AG08396 (cell line): ENCODE measurements at places on chromosomes 3 and 15.

- DNase-seq = no peak
Measured at GRCh38 chr3:29454161-29454611, 173.3 kb downstream of the RBMS3 start.

DNA sequence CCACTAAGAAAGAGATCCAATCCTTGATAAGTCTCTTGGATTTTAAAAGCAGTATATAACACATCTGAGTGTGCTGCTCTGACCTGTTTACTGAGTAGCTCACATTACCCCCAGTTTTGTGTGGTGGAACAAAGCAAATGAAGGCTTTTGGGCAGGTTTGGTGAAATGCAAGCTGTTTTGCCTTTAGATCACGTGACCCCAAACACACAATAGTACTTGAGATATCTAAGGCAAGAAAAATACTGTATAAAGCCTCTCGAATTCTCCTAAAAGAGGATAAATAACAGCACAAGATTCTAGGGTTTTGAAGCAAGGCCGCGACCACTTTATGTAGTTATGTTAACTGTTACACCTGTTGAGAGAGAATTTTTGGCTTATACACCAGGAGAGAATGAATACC, 49.3 kb upstream of the TRIM42 start:
- no peak for DNase-seq

- DNase-seq = no peak
Measured at GRCh38 chr15:45378913-45379262, 544 bp upstream of the GATM start.

DNA sequence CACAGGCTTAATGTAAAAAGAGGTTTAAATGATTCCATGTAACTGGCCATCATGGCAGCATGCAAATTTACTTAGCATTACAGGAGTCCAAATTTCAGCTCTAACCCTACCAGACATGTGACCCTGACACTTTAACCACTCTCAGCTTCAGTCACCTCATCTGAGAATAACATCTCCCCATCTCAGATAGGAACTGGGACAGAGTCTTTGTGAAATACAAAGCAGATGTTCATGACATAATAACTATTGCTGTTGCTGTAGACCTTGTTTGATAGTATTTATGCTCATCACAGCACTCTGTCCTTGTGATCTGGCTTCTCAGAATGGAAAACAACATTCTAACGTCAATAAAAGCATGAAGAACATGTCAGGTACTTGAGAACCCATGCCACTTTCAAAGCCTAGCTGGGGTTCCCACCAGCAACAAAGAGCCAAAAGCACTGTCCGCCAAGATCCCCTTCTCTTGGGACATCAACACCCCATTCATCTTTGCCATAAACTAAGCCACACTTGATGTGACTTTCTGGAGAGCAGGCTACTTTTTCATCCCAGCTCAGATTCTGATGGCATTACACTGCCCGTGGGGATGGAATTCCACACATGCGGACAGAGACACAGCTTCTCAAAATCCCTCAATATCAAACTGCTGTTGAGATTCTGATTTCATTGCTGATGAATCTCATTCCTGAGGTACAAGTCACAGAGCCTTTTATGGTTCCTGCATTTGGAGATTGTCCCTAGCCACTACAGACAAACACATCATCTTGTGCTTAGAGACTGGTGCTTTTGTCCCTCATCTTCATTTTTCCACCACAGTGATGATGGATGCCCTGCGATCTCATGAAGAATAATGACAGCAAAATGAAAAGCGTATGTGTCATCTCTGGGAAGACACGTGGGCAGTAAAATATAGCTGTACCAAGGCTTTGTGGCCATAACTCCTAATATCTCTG, 202.7 kb downstream of the TNIK start:
- DNase-seq = peak; percentile 51

DNA sequence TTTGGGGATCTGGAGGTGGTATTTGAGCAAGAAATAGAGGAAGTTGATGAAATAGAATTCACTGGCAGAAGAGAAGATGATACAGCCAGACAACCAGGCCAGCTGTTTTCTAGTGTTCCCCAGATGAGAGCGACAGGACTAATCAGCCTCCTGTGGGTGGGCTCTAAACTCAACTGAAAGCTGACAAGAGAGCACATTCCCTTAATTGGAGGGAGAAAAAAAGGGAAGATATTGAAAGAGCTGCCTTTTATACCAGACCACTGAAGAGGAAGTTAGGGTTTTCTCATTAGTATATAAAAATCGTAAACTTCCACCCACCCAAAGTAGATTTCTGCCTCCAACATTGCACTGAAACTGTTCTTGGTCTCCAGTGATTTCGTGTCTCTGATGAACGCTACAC, 6.5 kb upstream of the TM4SF19 start:
- DNase-seq = no peak

DNA sequence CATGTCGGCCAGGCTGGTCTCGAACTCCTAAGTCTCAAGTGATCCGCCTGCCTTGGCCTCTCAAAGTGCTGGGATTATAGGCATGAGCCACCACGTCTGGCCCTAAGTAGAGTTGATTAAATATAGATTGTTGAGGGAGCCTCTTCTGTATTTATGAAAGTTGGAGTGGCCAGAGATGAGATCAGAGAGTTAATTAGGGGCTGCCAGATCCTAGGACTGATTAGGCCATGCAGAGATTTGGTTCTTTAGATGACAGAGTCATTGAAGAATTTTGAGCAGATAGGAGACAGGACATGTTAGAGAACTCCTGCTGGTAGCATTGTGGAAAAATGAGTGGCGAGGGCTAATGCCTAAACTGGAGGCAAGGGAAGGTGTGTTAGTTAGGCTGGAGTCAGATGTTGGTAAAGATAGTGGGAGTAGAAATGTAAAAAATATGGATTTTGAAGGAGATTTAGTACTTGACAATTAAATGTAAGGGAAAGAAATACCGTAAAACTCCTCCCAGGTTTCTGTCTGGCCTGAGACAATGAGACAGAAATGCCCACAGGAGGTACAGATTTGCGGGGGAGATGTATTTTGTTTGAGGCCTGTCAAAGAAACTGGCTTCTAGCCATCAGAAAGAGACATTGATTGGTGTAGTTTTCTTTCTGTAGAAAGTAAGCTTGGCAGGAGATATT, 23.4 kb downstream of the SACM1L start:
- no peak for DNase-seq

- DNase-seq = no peak
Measured at GRCh38 chr15:88636654-88637053, 2.2 kb upstream of the ISG20 start.

DNA sequence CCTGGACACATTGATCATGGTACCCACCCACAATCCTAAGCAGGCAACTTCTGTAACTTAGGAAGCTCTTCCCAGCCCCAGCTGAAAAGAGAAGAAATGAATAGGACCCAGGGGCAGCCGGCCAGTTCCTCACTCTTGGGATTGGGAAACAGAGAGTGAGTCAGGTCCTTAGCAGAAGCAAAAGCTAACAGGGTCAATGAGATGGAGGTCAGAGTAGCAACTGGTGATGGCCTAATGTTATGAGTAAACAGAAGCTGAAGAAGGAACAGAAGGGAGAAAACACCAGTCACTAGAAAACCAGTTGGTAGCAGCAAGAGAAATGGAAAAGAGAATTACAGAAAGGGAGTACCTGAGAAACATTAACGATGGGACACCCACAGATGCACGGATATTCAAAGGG, 20.0 kb downstream of the RIOX2 start:
- peak; percentile 56 for DNase-seq

DNA sequence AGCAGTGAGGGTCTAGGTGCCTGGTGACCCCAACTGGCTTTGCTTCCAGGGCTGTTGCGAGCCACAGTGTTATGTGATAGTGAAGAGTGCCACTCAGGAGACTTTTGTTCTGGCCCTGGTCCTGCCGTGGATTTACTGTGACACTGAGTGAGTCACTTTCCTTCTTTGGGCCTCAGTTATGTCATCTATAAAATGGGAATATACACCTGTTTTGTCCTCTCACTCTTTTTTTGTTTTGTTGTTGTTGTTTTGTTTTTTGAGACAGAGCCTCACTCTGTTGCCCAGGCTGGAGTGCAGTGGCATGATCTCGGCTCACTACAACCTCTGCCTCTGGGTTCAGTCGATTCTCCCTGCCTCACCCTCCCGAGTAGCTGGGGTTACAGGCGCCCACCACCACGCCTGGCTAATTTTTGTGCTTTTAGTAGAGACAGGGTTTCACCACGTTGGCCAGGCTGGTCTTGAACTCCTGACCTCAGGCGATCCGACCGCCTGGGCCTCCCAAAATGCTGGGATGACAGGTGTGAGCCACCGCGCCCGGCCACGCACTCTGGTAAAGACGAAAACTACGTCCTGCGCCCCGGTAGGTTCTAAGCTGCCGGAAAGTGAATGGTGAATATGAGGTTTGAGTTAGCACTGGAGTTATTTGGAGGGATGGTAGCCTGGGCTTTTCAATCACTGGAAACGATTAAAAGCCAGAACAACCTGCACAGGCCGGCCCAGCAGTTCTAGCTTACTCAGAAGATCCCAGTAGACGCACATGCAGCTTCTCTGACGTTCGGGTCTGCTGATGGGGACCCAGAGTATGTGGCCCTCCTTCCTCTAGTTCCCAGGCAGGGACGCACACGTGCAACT, 46.6 kb downstream of the BDH1 start:
- DNase-seq = no peak

GRCh38 chr3:189146848-189147247, 24.9 kb upstream of the TPRG1 start:
- no peak for DNase-seq

GRCh38 chr15:48559285-48559684, 86.2 kb downstream of the FBN1 start:
- DNase-seq = peak; percentile 51

DNA sequence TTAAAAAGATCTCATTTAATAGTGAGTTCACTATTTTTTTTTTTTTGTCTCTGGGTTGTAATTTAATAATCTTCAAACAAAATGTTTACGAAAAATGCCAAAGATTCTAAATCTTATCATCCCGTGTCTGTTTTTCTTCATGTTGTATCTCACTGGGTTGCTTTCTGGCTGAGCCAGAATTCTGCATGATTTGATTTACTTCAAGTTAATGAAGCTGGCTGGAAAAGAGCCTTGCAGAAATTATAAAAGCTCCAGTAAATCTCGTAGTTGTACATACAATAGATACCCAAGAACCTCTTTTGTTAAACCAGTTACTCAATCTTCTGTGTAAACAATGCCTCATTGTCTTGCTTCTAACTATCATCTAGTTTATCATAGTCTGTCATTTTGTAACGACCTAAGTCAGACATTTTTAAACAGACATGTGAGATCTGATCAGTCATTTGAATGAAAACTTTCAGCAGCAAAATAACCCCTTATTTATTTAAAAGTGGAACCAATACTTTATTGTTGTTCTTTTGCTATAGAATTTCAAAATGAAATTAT, 249.0 kb downstream of the MCTP2 start:
- no peak for DNase-seq

DNA sequence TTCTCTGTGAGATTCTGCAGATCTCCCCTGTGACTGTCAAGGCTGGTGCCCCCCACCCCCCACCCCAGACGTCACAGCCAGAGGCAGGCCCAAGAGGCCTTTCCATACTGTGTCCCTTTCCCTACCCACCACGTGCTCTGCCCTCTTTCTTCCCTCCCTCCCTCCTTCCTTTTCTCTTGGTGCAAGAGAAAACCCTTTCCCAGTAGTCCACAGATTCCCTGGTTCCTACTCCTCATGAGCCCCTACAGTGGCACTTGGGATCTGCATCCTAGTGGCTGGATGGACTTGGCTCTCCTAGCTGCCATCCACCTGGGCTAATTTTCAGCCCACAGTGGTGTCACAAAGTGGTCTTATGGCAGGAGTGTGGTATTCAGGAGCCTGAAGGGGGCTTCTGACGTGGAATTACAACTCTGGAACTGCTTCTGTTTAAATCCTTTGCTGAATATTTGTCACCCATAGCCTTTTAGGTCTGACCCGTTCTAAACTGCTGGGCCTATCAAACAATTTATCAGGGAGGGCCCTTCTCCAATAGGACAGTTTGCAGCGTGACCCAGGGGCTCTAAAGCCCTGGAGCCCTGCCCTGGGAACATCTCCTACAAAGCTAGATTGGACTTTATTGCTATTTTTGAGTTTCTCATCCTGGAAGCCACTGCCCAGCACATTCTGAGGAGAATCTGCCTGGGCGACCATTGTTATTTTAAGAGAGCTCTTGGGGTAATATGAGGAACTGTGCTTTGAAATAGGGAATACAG, 35.3 kb downstream of the KLF13 start:
- DNase-seq = no peak

DNA sequence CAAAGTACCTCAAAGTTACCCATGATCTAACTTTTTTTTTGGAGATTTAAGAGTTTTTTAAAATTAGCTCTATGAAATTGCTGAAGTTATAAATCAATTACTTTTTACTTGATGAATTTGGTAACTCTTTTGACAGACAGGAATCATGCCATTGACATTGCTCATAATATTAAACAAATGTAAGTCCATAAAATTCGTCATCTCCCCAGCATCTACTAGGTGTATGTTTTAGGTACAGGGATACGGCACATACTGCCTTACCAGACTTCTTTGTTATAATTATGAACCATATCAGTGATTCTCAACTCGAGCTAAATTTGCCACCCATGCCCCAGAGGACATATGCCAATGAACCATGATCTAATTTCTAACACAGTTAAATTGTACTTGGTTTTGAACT, 247.5 kb upstream of the TGFBR2 start:
- no peak for DNase-seq

DNA sequence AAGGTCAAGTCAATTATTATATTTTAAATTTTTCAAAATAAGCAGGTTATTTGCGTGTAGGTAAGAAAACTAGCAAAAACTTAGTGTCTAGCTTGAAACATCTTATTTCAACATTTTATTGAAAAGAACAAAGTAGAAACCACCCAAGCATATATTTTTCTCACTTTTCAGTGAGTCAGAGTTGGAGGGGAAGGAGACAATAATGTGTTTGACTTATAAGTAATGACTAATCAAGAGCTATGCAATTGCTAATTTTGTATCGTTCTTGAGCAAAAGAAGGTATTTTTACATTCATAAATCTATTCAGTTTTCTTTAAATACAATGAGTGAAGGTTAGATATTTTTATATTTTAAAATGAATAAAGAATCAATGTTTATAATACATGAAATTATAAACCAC, 54.4 kb upstream of the P2RY1 start:
- DNase-seq = no peak

DNA sequence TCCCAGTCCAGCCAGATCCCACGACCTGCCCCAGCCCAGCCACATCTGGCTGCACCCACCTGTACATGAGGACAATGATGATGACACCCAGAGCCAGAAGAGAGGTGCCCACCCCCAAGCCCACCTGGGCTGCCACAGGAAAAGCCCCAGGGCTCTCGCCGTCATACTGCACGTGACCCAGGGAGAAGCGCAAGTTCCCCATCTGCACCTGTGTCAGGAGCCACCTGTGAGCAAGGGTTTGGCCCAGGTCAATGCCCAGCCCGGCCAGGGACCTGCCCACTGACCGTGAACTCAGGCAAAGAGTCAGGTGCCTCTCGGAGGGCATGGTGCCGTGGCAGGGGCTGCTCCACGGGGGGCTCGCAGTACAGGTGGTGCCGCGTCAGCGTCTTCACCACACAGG, 16.3 kb downstream of the PLXNB1 start:
- DNase-seq = no peak

- no peak for DNase-seq
Measured at GRCh38 chr15:73388256-73388781, 19.6 kb upstream of the HCN4 start.

- no peak for DNase-seq
Measured at GRCh38 chr3:10792208-10792607, 23.8 kb upstream of the SLC6A11 start.
